Muscle of leg (tissue), 16 donors: ENCODE measurements at places on chromosomes 3 and 15.

DNA sequence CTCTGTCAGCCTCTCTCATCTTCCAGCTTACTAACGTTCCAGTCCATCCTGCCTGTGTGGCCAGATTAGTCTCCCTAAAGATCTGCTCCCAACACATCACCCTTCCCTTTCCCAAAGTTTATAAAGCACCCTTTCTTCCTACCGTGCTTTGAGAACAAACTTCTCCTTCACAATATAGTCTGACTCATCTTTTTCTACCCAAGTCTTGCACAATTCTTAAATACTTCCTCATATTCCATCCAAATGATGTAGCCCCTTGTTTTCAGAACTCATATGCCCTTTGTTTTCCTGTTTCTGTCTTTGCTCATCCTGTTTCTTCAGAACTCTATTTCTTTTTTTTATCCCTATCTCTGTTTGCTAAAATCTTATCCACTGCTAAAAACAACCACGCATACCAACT lies 326.8 kb downstream of the MFSD1 start:
- peak; percentile 21 for DNase-seq

- DNase-seq = no peak
Measured at GRCh38 chr3:119834754-119835370, 53.0 kb downstream of the NR1I2 start.

DNA sequence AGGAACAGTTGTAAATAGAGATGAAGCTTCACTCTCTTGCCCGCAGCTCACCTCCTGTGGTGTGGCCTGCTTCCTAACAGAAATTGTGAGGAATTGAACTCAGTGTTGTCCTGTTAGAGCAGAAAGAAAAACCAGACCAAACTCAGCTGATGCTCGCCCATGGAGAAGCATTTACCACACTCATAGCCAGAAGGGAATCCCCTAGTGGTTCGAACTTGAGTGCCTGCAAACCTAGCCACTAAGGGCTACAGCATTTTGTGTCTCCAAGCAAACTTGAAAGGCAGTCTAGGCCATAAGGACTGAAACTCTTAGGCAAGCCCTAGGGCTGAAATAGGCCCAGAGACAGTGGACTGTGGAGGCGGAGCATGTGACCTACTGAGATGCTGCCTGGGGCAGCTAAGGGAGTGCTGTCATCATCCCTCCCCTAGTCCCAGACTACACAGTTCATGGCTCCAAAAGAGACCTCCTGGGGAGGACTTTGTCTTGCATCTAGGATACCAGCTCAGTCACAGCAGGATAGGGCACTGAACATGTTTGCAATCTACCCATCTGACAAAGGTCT lies 44.5 kb upstream of the MCTP2 start:
- DNase-seq = no peak

DNA sequence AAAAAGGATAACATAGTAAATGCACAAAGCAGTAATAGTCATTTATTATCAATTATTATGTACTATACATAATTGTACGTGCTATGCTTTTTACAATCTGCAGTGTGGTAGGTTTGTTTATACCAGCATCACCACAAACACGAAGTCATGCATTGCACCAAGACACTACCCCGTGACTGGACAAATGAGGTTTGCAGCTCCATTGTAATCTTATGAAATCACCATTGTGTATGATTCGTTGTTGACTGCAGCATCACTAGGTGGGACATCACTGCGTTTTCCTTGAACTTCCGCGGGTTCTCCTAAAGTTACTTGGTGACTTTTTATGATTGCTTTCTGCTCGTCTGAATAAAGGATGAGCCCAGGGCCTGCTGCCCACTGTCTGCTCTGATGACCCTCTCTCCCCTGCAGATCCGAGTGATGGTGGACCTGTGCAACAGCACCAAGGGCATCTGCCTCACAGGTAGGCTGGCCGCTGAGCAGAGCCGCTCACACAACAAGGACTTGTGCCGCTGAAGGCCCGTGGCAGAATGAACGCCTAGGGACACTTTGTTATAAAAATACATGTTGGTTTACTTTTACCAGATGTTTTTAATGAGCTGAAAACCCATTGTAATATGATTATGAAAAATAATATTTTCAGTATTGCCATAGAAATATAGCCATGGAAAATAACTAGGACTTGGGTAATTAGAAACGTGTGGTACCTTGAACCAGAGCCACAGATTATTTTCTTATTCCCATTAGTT lies 35.8 kb downstream of the GLDN start:
- peak; percentile 64 for DNase-seq

GRCh38 chr3:50095352-50095998 lies 6.8 kb downstream of the RBM5 start:
- no peak for DNase-seq

- no peak for DNase-seq
Measured at GRCh38 chr3:46884929-46885328, 7.4 kb downstream of the PTH1R start.
